ENCODE measurements at places on chromosomes 12 and 14. TPM values are rescaled to one million over a fixed set of nuclear protein-coding genes. Genes with fewer than 3 reads are reported as not detected.
A peak's percentile ranks its signal among the peaks of the same experiment; 100 is the strongest.

The ANO4 gene
- total RNA-seq, result not detected

The SSPN gene
- not detected for total RNA-seq

The TTC9 gene
- 16.6 TPM for total RNA-seq

The PMEL gene
- 0.42 TPM for total RNA-seq

DNA sequence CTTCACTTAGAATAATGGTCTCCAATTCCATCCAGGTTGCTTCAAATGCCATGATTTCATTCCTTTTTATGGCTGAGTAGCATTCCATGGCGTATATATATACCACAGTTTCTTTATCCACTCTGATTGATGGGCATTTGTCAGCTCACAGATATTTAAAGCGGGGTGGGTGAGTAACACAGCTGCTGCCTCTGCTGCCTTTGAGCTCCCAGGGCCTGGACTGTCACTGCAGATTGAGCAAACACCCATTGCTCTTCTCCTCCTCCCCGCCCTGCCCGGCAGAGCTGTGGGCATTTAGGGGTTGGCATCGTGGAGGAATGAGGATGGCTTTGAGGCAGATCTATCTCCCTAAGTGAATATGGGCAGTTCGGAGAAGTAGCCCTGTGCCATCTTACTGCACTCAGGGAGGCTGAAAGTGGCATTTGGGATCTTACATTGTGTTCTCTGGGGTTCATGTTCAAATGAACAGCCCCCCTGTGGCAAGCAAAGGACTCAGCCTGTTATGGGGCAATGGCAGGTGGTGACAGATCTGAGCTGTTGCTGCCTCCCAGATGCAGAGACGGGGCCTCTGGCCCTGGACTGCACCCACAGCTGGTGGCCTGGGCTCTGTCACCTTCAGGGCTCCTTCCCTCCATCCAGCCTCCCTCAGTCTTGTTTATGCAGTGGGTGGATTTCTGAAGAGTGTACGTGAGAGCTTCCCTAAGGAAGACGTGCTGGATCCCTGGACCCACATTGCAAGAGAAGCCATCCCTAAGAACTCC is 4.9 kb downstream of the RFLNA start:
- DNase-seq, result no peak
- no peaks in the 10 kb centered on the region for H3K36me3 ChIP-seq
- no peaks in the 10 kb centered on the region for H3K4me1 ChIP-seq
- no peak overlapping the region for H3K4me3 ChIP-seq
- no peak overlapping the region for H3K27ac ChIP-seq

DNA sequence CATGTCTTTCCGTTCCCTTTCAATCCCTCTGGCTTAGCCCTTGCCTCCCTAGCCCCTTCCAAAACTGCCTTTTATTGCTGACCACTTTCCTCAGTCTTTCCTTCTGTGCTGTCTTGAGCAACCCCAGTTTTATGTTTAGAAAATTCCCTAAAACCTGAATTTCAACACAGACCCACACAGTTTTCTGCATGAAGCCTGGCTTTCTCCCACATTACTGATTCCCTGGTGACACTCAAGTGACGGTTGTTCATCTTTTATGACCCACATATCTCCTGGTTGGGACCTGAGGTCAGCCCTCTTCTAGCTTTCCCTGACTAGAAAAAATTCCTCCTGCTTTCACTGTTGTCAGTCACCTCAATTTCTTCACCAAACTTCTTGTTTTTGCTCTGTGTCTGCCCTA is 21.0 kb downstream of the FGD4 start:
- no peaks in the 10 kb centered on the region for H3K4me1 ChIP-seq
- H3K36me3 ChIP-seq, result peaks cover 2% of the 10 kb centered on the region
- H3K27me3 ChIP-seq, result no peaks in the 10 kb centered on the region

DNA sequence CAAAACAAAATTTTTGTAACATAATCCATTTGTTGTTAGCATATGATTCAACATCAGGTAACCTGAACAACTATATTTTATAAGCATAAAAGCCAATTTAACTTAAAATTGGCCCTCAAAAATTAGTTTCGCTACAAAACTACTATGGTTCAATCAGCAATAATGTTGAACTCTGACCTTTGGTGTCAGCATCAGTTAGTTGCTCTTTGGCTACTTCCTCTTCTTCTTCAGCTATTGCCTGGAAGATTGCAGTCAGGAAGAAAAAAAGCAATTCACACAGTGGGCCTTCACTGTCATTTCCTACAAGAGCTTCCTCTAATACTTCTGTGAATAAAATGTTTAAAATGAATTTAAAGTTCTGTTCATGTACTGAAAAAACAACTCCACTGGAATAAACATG is 78.2 kb upstream of the CFL2 start:
- H3K4me3 ChIP-seq, result no peak overlapping the region
- DNase-seq, result no peak
- H3K36me3 ChIP-seq, result peaks cover 21% of the 10 kb centered on the region
- H3K4me1 ChIP-seq, result no peaks in the 10 kb centered on the region
- H3K27me3 ChIP-seq, result no peaks in the 10 kb centered on the region

DNA sequence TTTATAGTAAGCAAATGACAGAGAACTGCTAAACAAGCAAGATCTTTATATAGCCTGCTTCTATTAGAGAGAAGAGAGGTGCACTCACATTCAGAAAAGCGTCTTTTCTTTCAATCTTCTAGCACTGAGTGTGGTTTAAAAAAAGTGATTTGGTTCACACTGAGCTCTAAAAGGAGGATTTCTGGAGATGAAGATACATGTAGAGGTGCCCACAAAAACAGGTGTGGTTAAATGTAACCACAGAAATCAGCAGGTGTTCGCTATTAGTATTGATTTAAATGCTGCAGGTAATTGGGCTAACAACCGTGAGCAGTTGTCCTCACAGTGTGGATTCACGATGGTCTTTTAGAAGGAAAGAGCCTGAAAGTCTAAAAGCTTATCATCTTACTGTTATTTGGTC is 10.7 kb downstream of the PKP2 start:
- H3K27me3 ChIP-seq, result no peaks in the 10 kb centered on the region
- no peaks in the 10 kb centered on the region for H3K36me3 ChIP-seq
- no peak overlapping the region for H3K27ac ChIP-seq
- DNase-seq, result no peak
- H3K4me1 ChIP-seq, result no peaks in the 10 kb centered on the region

- H3K4me1 ChIP-seq, result peaks cover 12% of the 10 kb centered on the region
- peaks cover 19% of the 10 kb centered on the region for H3K36me3 ChIP-seq
- H3K4me3 ChIP-seq, result no peak overlapping the region
- no peak overlapping the region for H3K27ac ChIP-seq
- H3K27me3 ChIP-seq, result peaks cover 15% of the 10 kb centered on the region
Observed at GRCh38 chr14:90842726-90843125, 26.5 kb upstream of the TTC7B start.

DNA sequence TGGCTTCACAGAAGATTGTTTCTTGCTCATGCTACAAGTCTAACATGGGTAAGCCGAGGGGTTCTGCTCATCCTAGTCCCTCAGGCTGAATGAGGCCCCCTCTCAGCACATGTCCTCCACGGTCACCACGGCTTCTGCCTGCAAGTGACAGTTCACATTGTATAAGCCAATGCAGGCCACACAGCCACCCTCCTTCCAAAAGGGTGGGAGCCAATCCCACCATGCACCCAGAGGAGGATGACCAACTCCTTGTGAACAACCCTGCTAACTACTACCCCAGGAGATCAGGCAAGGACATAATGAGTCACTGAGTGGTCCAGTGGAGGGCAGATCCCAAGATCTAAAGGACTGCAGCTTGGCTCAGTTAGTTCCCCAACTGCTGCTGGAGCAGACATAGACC is 6.1 kb downstream of the SPRING1 start:
- H3K4me3 ChIP-seq, result no peak overlapping the region
- H3K36me3 ChIP-seq, result peaks cover 14% of the 10 kb centered on the region
- H3K4me1 ChIP-seq, result peaks cover 12% of the 10 kb centered on the region
- peak overlapping the region; percentile 7 for H3K27ac ChIP-seq
- DNase-seq, result no peak

DNA sequence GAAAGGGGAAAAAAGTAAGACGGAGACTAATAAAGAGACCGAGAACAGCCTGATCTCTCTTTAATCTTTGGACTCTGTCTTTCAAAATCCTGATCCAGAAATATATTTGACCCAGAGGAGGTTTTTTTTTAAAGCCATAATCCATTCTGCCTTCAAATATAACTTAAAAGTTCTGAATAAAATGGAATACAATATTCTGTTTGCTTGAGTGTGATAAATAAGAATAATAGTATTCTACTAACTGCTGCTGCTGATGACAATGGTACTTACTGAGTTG is 1196.0 kb downstream of the GALC start:
- H3K4me3 ChIP-seq, result no peak overlapping the region
- no peaks in the 10 kb centered on the region for H3K4me1 ChIP-seq
- H3K27ac ChIP-seq, result no peak overlapping the region

DNA sequence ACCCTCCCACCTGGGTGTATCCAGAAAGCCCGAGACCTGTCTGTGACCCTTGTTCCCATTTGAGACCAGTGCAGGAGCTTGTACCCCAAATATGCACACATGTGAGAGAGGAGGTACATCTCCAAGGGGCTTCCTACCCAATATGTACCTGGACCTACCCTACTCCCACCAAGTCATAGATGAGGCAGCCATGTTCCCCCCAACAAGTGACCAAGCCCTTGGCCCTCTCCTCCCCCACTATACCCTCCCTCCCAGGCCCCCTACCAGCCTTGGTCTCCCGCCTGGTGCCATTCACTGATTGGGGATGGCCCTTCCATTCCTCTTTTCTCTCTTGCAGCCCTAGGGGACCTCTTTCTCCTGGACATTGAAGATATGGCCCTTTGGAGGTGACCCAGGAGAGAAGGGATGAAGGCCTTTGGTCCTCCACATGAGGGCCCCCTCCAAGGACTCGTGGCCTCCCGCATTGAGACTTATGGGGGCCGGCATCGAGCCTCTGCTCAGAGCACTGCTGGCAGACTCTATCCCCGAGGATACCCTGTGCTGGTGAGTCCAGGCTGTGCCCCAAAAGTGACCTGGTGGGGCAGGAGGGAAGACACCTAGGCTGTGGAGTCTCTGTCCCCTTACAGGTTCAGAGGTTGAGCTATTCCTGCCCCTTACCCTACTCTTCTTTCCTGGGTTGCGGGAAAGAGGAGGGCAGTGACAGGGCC is 1.5 kb downstream of the PLEKHG6 start:
- peaks cover 4% of the 10 kb centered on the region for H3K4me1 ChIP-seq
- H3K27ac ChIP-seq, result no peak overlapping the region
- peaks cover 20% of the 10 kb centered on the region for H3K27me3 ChIP-seq

Data from activated naive CD8-positive, alpha-beta T cell treated with anti-CD3 and anti-CD28 coated beads, Interleukin-2, amount 10 ng/mL, durations not matched to agents 7 days and 5 days (primary cell).